ENCODE measurements at places on chromosomes 13 and 19.

GRCh38 chr13:98039964-98040363, 86.5 kb downstream of the IPO5 start:
- no peak for DNase-seq

DNA sequence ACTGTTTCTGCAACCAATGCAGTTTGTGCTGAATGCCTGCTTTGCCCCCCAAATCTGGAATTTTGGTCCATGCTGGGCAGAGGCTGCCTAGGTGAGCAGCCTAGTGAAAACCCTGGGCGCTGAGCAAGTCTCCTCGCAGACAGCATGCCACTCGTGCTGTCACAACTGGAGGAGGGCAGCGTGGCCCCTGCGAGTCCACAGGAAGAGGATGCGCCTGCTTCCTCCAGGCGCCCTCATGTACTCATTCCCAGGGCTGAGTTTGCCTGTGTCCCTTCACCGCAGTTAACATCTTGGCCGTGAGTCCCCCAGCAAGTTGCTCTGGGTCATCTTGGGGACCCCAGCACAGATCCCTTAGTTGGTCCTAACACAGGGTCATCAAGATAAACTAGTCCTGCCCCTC, 26.2 kb upstream of the TMEM160 start:
- DNase-seq: no peak

DNA sequence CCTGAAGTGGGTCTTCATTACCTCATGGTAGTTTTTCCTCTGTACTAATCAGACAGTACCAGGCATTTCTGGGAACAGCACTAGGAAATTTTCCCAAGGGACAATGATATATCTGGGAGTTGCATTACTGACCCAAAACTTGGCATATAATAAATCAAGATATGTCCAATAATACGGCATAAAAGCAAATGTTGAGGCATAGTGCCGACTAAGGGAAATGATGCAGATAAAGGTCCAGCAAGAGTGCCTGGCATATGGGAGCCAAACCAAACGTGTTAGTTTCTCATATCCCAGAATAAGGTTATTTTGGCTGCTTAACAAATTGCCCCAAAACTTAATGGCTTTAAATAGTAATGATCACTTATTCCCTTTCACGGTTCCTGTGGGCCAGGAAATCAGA, 12.1 kb upstream of the TDRD3 start:
- DNase-seq: no peak

- no peak for DNase-seq
These were observed 387.3 kb downstream of the PCDH17 start for GRCh38 chr13:58018865-58019264.

- no peak for DNase-seq
These were observed 6.4 kb upstream of the PDE4C start for GRCh38 chr19:18232540-18233223.

DNA sequence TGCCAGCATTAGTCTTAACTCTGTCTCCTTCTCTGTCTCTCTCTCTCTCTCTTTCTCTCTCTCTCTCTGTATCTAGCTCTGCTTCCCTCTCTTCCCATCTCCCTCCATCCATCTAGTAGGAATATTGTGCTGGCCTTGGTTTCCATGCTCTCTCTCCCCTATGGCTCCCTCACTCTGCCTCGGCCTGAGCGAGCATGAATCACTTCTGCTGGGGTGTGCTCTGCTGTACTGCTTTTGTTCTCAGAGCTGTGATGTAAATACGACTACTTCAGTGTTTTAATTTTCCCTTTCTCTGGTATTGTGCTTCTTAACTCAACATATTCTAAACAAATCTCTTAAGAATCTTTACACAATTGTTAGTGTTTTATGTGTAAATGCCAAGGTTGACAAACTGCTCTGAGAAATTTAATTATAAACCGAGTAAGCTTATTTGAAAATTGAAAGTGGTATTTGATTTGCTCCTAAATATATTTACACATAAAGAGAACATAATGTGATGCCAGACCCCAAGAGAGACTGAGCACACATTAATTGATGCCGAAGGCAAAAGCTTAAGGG, 211.5 kb upstream of the KL start:
- DNase-seq: no peak

DNA sequence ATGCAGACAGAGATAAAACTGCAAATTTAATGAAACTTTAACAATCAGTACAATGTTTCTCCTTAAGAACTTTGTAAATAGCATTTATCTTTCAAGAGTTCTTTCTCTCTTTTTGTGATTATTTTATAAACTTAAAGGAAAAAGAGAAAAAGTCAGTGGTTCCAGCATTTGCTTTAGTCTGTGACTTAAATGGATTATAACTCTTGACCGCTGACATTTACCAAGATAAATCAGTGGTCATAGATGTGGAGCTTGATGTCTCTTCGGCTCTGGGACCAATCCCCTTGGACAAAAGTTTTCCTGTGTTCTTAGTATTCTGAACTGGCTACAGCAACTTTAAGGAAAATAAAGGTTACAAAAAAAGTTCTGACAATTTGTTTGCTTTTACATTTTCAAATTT, 162.6 kb downstream of the TM9SF2 start:
- no peak for DNase-seq

GRCh38 chr13:20209948-20210347, 17.2 kb upstream of the GJB2 start:
- DNase-seq: no peak

DNA sequence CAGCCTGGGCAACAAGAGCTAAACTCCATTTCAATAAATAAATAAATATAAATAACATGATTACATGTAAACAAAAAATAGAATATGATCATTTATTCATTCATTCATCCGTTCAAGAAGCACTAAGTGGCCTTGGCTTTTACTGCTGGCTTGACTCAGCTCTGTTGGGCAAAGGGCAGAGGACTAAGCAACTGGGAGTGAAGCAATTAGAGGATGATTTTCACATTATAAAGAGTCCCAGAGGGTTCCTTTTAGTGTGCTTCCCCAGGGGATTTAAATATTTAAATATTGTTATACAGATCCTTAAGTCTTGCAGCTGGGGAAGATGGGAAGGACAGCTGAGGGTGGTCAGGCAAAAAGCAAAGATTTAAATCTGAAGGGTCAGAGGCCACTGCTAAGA, 34.9 kb upstream of the FLT1 start:
- no peak for DNase-seq

DNA sequence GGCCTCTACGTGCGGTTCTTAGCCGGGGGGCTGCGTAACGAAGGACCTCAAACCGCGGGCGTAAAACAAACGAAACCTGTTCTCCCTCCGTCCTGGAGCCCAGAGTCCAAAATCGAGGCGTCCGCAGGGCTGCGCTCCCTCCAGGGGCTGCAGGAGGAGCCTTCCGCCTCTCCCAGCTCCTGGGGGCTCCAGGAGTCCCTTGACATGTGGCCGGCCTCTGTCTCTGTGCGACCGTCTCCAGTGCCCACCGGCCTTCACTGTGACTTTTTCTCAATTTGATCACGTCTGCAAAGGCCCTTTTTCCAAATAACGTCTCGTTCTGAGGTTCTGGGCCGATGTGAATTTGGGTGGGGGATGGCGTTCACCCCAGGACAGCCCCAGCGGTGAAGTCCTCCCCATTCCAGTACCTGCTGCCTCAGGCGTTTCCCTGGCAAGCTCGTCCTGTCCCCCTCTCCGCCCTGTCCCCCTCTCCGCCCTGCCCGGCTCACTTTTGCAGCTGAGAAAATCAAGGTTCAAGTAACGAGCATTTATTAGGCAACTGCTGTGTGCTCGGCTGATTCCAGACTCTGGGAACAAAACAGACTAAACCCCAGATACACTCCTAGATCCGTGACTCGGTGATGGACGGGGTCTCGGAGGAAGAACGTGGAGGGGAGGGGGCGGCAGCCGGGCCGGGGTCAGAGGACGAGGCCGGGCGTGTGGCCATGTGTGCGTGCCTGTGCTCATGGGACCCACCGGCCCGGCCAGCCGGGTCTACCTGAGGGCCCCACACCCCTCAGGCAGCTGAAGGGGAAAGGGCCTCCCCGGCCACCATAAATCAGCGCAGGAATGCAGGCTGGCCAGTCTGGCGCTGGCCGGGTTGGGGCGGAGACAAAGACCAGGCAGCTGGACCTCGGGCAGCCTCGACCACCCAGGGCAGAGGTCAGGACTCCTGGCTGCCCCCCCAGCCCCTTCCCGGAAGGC, 28.1 kb upstream of the WDR18 start:
- no peak for DNase-seq

DNA sequence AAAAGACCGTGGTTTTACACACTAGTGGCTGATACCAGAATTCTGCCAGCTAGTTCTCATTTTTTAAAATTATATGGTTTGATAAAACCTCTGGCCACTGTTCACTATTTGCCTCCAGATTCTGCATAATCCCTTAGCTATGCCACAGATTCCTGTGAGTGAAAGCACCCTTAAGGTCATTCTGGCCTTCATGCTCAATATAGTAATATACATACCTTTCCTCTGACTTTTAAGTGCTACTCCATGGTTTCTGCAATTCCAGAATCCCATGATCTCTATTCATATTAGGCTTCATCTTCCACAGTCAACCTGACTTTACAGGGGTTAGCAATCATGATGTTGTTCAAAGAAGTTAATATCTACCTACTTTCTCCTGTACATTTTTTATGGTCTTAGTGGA, 274.1 kb upstream of the EDNRB start:
- DNase-seq: no peak

GRCh38 chr13:36475468-36475867, 43.2 kb downstream of the CCNA1 start:
- no peak for DNase-seq

Data from CD4-positive, alpha-beta T cell treated with Interleukin-6 at 100 ng/mL for 8 hours (primary cell).